ENCODE measurements at places on chromosomes 1 and 21.

- DNase-seq, result no peak
Observed at GRCh38 chr1:21323091-21323490, 32.8 kb upstream of the ECE1 start.

- DNase-seq, result no peak
Observed at GRCh38 chr1:221435504-221435904, 306.4 kb downstream of the DUSP10 start.

DNA sequence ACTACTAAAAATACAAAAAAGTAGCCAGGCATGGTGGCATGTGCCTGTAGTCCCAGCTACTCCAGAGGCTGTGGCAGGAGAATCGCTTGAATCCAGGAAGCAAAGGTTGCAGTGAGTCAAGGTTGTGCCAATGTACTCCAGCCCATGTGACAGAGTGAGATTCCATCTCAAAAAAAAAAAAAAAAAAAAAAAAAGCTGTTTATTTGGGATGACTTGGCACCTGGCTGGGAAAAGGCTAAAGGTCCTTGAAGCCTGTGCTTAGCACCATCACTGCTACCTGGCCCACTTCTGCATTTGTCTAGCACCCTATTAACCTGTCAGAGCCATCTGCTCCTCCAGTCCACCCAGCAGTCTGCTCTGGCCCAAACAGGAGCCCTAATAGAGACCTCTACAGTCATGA lies 25.0 kb downstream of the PRDX6 start:
- no peak for DNase-seq

GRCh38 chr1:83715550-83715949 lies 283.4 kb downstream of the TTLL7 start:
- no peak for DNase-seq

- DNase-seq, result no peak
Observed at GRCh38 chr1:164764333-164764732, 205.3 kb downstream of the PBX1 start.

DNA sequence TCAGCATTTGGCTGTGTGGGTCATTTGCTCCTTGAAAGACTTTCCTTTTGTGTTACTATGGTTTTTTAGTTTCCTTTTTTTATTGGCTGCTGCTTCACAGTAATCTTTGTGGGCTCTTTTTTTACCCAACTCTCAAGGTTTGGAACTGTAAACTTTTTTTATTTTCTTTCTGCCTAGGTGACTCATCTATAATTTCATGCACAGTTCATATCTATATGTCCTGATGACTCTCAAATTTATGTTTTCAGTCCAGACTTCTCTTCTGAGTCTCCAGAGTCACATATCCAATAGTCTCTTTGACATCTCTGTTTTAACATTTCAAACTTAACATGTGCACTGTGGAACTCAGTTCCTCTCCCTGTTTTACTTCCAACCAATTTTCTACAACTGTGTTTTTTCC lies 83.4 kb downstream of the ATF6 start:
- no peak for DNase-seq

GRCh38 chr1:9058465-9058864 lies 11.0 kb downstream of the SLC2A5 start:
- DNase-seq, result no peak

- no peak for DNase-seq
Observed at GRCh38 chr1:223639331-223639749, 26.2 kb downstream of the CAPN8 start.

DNA sequence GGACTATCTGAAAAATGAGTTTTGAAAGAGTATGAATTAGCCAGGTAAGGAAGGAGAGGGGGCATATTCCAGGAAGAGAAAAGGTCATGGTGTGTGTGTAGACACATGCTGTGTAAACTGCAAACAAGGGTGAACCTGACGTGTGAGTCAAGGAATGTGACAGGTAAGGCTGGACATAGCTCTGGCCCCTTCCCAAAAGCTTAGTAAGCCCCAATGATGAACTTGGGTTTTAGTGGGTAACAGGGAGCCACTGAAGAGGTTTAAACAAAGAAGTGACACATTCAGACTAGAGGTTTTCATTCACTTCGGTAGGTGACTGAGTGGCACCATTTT lies 36.7 kb downstream of the EGLN1 start:
- no peak for DNase-seq

DNA sequence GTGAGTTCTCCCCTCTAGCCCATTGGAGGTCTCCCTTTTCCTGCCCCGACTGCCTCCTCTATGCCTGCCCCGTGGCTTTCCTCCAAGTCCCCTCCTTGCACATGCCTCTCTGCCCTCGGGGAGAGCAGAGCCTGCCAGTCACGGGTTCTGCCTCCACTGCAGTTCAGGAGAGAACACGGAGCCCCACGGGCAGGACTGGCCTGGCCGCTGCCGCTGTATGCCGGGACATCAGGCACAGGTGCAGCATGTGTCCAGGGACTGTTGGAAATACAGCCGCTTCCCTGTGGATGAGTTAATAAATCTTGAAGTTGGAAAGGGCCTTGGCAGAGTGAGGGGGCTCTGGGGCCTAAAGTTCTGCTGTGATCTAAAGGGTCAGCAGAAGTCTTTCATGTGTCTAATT lies 676.6 kb downstream of the MATN1 start:
- DNase-seq, result no peak

DNA sequence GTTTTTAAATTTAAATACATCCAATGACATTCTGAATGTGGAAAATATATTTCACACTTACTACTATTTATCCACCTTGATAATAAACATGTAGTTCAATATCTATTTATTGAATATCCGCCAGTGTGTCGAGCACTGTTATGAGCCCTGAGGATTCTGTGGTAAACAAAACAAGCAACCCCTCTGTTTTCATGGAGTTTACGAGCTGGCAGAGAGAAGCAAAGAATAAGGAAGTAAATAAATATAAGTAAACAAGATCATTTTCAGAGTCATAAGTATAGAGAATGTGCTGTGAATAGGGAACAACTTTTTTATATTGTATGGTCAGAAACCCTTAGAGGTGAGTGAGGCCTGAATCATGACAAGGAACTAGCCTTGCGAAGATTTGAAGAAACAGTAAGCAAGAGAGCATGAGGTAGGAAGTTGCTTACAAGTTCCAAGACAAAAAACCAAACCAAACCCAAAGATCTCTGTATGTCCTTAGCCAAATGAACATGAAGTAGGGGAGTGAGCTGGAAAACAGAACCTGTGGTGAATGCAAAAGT lies 6.4 kb upstream of the SERBP1 start:
- DNase-seq, result no peak

- no peak for DNase-seq
Observed at GRCh38 chr1:41739061-41739955, 179.4 kb downstream of the HIVEP3 start.

- DNase-seq, result no peak
Observed at GRCh38 chr1:55816456-55817426, 601.6 kb upstream of the USP24 start.

DNA sequence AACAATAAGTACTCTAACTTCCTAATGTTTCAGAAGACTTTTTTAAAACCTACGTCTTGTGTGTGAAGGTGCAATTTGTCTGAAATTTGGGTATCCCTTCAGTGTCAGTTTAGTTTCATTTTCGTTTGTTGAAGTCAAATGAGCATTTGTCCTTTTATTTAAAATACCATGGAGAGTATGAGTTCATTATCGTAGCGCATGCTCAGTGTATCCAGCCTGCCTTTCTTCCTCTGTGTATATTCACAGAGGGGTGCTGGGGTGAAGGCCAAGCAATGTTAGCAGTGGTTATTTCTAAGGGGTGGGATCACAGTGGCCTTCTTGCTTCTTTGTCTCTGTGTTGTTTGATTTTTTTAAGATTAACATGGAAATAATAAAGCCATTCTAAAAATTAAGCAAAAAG lies 43.2 kb downstream of the CNN3 start:
- DNase-seq, result no peak

GRCh38 chr1:3986686-3987218 lies 86.7 kb upstream of the C1orf174 start:
- no peak for DNase-seq

DNA sequence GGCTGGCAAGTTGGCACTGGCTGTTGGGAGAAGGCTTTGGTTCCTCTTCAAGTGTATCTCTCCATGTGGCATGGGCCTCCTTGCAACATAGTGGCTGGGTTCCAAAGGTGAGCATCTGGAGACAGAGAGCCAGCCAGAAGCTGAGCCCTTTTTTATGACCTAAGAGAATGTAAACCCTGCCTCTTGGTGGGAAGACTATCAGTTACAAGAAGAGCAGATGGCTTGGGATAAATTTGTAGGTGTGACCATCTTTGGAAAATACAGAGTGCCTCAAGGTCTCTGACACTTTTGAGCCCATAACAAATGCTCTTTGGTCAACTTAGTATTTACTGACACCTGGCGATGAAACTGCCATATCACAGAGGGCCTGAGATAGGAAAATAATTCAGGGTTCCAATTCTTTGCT lies 31.4 kb upstream of the PRELP start:
- DNase-seq, result no peak

DNA sequence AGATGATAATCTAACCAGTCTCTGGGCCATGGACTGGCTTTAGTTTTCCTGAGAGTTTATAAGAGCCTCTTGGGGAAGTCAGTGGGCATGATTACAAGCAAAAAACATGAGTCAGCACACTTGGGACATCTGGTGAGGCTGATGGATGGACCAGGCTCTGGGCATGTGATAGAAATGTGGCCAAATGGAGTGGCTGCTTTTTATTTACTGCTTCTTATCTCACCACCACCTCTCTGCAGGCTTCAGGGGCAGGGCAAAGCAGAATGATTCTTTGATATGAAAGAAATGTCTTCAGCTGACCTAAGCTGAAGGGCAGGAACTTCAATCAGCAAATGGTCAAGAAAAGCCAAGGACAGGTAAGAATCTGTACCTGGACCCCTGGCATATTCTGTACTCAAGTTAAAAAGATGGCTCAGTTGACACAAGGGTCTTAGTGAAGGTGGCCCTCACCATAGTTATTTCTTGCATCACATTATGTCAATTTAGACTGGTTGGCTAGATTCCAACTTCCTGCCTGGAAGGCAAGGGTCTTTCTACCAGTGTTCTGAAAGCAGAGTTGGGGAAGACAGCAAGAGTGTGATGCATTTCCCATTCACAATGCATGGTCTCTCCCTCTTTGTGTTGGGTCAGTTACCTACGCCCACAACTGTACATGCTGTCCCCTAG lies 162.8 kb downstream of the FASLG start:
- DNase-seq, result no peak

GRCh38 chr1:81420760-81421159 lies 380.0 kb upstream of the ADGRL2 start:
- no peak for DNase-seq

GRCh38 chr1:66401244-66401643 lies 132.7 kb upstream of the SGIP1 start:
- DNase-seq, result no peak

- no peak for DNase-seq
Observed at GRCh38 chr1:58528518-58528917, 18.0 kb downstream of the OMA1 start.

DNA sequence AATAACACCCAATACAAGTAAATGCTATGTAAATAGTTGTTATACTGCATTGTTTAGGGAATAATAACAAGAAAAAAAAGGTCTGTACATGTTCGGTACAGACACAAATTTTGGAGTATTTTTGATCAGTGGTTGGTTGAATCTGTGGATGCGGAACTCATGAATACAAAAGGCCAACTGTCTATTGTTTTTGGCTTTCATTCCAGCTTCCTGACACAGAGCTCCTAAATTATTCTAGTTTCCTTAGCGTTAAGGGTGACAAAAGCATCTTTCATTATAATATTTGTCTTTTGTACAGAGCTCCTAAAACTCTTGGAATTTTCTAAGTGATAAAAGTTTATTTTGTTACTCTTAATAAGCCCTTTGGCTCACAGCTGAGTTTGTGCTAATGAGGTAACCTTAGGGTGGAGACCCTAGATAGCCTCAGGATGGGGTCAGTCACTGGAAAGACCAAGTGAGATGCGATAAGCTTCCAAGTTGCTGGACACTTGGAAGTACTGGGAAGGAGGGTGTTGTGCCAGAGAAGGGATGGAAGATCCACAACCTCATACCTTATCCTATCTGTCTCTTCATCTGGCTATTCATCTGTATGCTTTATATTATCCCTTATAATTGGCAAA lies 57.4 kb upstream of the PRRC2C start:
- no peak for DNase-seq

DNA sequence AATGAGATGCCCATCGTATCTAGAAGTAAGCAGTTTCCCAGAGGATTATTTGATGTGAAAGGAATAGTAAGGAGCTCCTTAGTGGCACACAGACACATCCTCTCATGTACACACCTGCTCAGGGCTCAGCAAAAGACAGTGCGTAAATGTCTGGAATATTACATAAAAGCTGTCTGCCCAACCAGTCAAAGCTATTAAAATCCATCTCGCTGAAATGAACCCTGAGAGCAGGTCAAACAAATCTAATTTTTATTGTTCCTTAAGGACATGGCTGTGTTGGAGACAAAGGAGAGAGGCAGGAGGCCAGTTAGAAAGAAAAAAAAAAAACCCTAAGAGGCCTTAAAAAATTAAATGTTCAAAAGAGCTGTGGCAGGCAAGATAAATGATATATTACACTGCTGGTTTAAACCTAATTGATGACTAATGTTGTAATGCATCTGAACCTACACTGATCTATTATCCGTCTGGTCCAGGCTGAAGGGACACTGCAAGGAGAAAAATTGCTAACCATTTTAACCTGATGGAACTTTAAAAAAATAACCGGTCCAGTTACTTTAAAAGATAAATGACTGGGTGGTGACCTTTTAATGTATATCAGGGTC lies 58.5 kb upstream of the FGGY start:
- DNase-seq, result no peak

- DNase-seq, result no peak
Observed at GRCh38 chr1:201982082-201982622, 296 bp upstream of the RNPEP start.

DNA sequence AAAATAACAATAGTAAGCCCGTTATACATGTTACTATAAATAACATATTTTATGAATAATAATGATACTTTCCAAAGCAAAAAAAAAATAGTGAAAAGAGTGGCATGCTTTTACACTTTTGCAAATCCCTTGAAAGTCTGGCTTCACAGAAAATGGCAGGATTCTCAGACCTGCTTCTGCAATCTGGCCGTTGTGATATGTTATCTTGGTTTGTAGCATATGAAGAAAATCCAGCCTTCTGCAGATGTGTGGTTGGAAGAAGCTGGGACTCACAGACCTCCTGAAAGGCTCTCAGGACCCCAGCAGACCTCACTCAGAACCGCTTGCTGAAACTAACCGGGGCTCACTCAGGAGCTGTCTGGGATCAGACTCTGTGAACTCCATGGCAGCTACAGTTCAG lies 256.0 kb upstream of the TMEM51 start:
- DNase-seq, result no peak

- no peak for DNase-seq
Observed at GRCh38 chr1:227541796-227542152, 21.6 kb upstream of the ZNF678 start.

GRCh38 chr1:16088996-16089395 lies 15.5 kb upstream of the FAM131C start:
- DNase-seq, result no peak

GRCh38 chr1:11062965-11063401 lies 3.2 kb upstream of the SRM start:
- DNase-seq, result no peak

- DNase-seq, result no peak
Observed at GRCh38 chr1:221725735-221726672, 15.9 kb downstream of the DUSP10 start.

Measured in cortex of kidney (tissue), 1 donor.